Stimulated activated CD8-positive, alpha-beta memory T cell treated with anti-CD3 and anti-CD28 coated beads, Interleukin-4, amount 100 ng/mL, for 24 hours (primary cell): ENCODE measurements at places on chromosomes 1 and 21.

GRCh38 chr1:30043731-30044408, 679.5 kb downstream of the MATN1 start:
- no peak for DNase-seq

DNA sequence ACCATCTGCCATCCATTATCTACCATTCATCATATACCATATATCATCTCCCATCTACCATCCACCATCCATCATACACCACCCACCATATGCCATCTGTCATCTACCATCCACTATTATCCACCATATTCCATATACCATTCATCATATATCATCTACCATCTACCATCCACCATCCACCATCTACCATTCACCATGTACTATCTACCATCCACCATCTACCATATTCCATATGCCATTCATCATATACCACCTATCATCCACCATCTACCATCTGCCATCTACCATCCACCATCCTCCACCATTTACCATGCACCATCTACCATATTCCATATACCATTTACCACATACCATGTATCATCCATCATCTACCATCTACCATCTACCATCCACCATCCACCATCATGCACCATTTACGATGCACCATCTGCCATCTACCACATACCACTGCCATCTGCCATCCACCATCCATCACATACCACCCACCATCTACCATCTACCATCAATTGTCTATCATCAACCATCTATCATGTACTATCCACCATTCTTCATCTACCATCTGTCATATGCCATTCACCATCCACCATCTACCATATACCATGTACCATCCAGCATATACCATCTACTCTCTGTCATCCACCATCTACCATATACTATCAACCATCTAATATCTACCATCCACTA, 50.6 kb upstream of the RAB4A start:
- no peak for DNase-seq

GRCh38 chr1:15245593-15246360, 1.2 kb upstream of the FHAD1 start:
- no peak for DNase-seq

DNA sequence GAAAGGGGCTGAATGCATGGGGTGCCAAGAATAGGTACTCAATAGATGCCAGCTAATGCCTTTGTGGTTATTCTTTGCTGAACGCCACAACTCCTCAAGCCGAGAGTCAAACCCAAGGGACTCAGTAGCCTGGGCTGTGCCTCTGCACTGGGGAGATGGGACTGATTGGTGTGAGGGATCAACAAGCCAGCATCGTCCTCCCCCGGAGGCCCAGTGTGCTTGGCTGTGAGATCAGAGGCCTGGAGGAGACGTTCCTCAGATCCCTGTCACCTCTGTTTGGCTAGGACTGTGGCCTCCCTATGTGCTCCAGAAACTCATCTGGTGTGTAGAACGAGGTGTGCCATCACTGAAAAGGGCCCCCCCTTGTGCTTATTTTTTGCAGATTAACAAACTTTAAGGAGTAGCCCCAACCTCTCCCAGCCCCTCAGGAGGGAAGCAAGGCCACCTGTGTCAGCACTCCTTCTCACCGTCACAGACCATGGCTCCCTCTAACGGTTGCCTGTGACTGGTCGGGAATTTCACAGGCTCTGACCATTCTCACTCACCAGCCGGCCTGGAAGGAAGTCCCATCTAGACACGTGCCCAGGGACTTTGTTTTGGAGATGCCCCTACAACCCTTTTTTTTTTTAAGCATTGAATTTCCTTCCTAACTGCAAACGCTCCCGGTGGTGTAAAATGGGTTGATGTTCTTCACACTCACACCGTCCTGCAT, 194.0 kb upstream of the VAMP3 start:
- DNase-seq: no peak

DNA sequence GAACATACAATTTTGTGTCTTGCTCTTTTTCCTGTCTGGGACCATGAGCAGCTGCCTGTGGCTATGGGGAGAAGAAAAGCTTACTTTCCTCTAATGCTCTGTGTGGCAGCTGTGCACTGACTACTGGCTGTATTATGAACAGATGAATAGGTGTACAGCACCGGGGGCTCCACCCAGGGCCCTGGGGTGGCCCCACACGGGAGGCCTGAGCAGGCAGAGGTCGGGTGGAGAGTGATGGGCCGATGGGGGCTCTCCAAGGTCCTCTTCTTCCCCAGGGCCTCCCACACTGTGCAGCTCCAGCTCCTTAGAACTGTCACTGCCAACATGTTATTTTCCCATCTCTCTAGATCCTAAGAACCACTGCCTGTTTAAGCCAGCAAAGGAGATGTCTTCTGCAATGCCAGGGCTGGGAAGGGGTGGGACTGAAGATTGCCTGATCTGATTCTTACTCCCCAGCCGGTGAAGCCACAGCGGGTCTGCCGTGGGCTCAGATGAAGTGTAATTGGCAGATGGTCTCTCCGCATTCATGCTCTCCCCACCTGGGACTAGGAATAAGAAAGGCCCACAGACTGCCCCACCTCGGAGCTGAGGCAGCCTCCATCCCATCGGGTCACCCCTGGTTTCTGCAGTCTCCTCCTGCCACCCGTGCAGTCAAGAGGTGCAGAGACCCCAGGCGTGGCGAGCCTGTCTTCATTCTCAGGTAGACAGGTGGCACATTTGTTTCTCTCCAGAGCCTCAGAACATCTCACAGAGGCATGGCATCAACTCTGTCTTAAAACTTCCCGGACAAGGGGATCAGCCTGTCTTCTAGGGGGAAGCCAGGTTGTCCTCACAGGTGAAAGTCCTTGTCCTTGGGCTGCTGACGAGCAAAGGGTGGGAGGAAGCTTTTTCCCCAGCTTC, 186.5 kb upstream of the GALNT2 start:
- no peak for DNase-seq

GRCh38 chr1:77831566-77831965, 52.1 kb downstream of the MIGA1 start:
- no peak for DNase-seq
